Stimulated activated CD4-positive, alpha-beta T cell treated with anti-CD3 and anti-CD28 coated beads, Interleukin-12 subunit alpha, Interleukin-12 subunit beta, amount 100 ng/mL, for 4 hours (primary cell): ENCODE measurements at places on chromosomes 11 and 22.

GRCh38 chr11:2299773-2300172, 1.9 kb downstream of the C11orf21 start:
- no peak for DNase-seq

- no peak for DNase-seq
Observed at GRCh38 chr22:24564376-24565058, 8.7 kb downstream of the SNRPD3 start.

DNA sequence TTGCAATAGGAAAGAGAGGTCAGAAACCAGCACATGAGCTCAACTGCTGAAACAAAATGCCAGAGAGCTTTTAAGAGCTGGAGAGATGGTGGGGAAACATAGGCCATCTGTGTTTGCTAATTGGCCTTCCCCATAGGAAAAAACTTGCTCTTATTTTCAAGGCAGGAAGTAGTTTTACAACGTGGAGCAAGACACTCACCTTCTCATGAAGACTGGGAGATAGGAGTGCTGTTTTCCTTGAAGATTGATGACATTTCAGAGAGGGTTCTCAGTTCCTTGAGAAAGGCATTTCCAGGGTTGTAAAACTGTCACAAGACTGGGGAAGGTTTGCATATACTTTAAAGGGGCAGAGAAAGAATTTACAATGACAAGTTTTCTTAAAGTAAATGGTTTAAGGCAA, 586.3 kb upstream of the RAG2 start:
- DNase-seq: no peak

- no peak for DNase-seq
Observed at GRCh38 chr11:44376423-44376822, 66.5 kb upstream of the ALX4 start.

- DNase-seq: no peak
Observed at GRCh38 chr11:103737747-103738146, 298.7 kb upstream of the DDI1 start.

DNA sequence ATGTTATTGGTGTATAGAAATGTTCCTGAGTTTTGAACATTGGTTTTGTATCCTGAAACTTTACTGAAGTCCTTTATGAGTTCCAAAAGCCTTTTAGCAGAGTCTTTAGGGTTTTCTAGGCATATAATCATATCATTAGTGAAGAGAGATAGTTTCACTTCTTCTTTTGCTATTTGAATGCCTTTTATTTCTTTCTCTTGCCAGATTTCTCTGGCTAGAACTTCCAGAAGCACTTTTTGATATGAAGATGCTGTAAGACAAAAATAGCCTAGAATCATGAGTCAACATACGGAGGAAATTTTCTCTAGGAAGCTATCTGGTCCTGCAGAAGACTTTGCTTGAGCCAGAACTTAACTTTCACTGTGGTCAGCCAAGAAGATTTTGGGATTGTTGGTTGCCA, 86.7 kb upstream of the IZUMO1R start:
- DNase-seq: no peak

GRCh38 chr11:72358466-72359405, 75.6 kb downstream of the CLPB start:
- no peak for DNase-seq

DNA sequence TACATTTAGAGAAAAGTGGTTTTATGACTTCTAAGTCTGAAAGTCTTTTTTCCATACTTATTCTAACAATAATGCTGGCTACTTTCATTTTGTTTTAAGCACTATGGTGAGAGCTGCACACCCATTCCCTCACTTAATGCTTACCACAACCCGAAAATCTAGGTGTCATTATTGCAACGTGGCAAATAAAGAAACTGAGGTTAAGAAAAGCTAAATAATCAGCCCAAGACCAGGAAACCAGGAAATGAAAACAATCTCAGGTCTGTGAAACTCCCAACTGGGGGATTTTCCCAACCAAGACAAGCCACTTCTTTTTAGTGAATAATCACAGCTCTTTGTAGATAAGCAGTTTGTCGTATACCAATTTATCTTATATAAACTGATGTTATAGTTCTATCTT, 126.3 kb downstream of the SLC1A2 start:
- DNase-seq: no peak

GRCh38 chr22:23831781-23832180, 7.0 kb downstream of the DERL3 start:
- DNase-seq: no peak

DNA sequence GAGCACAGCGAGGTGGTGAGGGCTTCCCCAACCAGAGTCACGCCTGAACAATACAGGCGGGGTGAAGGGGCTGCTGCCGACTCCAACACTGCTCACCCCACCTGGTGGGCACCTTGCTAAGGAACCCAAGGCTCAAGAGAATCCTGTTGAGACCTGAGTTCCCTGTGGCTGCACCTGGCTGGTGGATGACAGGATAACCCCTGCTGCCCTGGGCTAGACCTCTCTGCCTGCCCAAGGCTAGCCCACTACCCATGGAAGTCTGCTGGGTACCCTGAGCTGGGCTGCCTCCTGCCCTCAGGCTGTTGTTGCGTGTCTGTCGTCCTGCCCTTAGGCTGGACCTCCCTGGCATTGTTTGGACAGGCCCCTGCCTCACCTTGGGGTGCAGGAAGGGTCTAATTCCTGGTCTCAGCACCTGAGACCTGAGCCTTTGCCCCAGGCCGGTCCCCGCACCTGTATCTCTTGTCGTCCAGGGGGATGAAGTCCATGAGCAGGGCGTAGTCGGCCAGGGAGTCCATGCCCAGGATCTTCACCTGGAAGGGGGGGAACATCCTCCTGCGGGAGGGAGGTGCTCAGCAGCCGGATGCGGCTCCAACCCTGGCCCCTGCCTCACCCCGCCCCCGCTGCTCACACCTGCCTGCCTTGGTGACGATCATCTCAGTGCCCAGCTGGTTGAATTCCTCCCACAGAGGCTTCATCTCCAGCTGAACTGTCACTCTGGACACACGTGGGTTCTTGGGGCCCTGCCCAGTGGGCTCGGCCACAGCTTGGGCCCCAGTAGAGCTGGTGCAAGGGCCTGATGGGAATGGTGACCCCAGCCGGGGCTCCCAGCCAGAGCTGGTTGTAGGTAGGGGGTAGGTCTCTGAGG, 4.9 kb upstream of the NUDT8 start:
- no peak for DNase-seq

- DNase-seq: no peak
Observed at GRCh38 chr11:10808235-10808552, 532 bp downstream of the EIF4G2 start.

GRCh38 chr11:105612771-105613170, 2.9 kb downstream of the GRIA4 start:
- no peak for DNase-seq

DNA sequence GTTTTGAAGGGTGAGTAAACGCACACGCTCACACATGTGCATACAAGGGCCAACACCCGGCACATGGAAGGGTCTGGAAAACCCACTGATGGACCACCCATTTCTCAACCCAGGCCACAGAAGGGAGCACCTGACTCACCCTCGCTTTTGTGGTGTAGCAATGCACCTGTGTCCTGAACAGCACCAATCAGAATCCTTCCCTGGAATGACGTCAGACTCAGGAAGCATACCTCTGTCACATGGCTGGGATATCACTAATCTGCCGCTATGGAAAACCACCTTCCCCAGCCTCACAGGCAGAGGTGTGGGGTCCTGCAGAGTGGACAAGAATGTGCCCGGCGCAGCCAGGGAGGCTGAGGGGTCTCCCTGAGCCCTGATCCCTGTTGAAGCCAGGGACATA, 9.0 kb upstream of the OSM start:
- DNase-seq: no peak

GRCh38 chr11:12170984-12171383, 60.6 kb downstream of the MICAL2 start:
- DNase-seq: no peak

- no peak for DNase-seq
Observed at GRCh38 chr11:70838198-70838597, 414.2 kb downstream of the SHANK2 start.

DNA sequence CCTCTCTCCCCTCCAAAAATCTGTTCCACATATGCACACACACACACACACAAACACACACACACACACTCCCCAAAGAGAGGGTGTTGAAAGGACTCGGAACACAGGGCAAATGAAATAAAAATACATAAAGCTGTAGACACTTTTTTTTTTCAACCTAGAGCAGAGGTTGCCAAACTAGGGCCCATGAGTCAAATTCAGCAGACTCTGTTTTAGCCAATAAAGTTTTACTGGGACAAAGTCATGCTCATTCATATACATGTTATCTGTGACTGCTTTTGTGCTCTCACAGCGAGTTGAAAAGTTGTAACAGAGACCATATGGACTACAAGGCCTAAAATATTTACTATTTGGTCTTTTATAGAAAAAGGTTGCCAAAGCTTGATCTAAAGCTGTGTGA, 8.9 kb downstream of the IMMP1L start:
- no peak for DNase-seq

GRCh38 chr11:45769960-45770359, 35.0 kb upstream of the SLC35C1 start:
- no peak for DNase-seq

- no peak for DNase-seq
Observed at GRCh38 chr22:48531108-48531507, 1296.6 kb downstream of the BRD1 start.

DNA sequence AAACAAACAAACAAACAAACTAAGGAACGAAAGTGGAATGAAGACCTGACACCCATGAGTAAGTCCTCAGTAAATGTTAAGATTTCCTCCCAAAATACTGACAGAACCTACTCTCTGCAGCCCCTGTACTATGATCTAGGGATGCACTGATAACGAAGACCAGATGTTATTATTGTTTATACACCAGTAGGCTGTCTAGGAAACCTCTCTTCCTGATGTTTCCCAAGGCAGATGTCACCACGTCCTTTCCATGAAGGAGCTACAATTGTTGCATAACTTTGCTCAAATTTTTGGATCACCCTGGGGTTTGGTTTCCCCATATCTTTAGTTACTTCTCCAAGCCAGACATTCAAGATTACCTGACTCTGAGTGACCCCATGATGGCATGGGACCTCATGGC, 340.7 kb downstream of the MIAT start:
- no peak for DNase-seq

DNA sequence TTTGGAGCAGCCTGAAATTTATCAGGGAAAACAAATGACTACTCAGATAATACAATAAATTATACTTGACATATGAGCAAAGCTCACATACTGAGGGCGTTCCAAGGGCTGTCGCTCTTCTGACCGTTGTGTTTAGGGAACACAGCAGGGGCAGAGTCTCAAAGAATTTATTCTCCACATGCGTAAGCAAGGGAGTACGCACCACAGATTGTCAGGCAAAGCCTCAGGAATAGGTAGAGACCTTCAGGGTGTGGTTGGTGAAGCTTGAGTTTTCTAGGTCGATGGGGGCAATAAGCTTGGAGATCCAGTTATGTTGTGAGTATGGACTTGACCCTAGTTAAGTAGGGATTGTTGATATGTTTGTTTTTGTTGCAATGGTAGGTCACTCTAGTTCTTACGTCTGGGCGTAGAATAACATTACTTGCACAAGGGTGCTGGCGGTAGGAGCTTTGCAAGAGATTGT, 830 bp downstream of the ACAT1 start:
- DNase-seq: no peak

DNA sequence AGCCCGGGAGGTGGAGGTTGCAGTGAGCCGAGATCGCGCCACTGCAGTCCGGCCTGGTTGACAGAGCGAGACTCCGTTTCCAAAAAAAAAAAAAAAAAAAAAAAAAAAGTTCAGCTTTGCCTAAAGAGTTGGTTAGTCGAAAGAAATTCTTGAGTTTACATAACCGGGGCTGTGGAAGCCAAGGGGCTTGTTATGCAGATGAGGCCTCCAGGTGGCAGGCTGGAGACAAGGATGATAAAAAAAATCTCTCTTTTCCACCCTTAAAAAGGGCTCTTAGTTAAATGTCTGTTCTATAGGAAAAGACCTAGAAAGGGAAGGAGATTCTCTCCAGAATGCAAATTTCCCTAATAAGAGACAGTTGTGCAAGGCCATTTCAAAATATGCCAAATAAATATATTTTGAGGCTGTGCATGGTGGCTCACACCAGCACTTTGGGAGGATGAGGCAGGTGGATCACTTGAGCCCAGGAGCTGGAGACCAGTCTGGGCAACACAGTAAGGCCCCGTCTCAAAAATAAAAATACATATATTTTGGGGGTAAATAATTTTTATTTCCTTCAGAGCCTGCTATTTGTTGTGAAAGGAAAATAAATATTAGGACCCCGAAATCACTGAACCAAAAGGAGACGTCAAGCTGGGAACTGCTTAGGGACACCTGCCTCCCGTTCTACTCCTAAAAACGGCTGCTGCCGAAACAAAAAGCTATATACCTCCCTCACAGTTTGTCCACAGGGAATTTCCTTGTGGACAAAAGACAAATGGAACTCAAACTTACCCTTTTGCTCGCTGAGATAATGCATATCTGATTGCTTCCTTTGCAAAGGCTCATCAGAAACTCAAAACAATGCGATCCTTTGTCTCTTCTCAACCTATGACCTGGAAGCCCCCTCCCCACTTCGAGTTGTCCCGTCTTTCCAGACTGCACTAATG, 2.4 kb upstream of the IFITM2 start:
- DNase-seq: peak; percentile 52

DNA sequence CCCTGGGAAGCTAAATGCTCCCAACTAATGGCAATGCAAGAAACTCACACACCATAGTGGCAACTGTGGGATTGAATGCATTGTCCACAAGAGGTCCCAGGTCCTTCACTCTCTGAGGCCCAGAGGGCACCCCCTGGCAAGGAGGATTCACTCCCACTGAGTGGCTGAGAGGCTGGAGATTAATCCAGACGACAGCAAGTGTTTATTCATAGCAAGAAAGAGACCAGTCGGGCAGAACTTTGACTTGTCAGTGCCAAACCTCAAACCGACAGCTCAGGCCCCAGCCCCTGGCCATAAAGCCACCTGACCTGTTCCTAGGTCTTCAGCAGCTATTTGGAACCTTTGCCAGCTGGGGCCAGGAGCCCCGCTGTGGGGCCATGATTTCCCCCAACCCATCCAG, 54.5 kb upstream of the MPEG1 start:
- DNase-seq: no peak

GRCh38 chr11:11848891-11849746, 7.3 kb downstream of the USP47 start:
- peak; percentile 31 for DNase-seq

GRCh38 chr22:20196094-20196842, 45.4 kb upstream of the CCDC188 start:
- DNase-seq: no peak

DNA sequence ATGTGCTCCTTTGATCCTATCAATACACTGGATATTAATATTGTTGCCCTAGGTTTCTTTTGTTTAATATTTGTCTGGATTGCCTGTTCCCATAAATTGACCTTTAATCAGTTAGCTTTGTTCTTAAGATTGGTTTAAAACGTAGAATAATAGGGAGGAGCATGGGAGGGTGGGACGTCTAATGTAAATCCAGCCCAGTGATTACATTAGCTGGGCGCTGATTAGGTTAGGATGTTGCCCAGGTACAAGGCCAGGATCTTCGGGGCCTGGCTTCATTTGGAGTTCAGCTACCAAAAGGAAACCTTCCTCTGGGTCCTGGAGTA, at the start of gene SRSF8:
Gene SRSF8 (plus strand): TSS at position 204 of the 323 bp plus-strand sequence. CDS start 308 bp downstream, outside the sequence.
- no peak for DNase-seq

DNA sequence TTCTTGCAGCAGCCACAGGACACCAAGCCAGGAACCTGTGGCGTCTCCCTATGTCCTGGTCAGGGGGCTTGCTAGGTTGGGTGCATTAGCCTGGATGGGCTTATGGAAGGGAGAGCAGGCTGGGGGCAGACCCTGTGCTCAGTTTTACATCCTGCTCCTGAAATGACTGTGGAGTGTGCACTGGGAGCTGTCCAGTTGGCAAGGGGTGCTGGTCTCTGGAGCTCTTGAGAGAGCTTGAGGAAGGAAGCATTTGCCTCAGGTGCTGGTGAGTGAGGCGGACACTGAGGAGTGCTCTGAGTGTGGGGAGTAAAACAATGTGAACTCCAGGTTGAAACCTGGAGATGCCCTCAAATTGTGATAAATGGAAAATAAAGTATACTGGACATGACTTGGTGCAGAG, 3.4 kb downstream of the SCGB1D4 start:
- no peak for DNase-seq
